ENCODE measurements at places on chromosomes 11 and 22.

DNA sequence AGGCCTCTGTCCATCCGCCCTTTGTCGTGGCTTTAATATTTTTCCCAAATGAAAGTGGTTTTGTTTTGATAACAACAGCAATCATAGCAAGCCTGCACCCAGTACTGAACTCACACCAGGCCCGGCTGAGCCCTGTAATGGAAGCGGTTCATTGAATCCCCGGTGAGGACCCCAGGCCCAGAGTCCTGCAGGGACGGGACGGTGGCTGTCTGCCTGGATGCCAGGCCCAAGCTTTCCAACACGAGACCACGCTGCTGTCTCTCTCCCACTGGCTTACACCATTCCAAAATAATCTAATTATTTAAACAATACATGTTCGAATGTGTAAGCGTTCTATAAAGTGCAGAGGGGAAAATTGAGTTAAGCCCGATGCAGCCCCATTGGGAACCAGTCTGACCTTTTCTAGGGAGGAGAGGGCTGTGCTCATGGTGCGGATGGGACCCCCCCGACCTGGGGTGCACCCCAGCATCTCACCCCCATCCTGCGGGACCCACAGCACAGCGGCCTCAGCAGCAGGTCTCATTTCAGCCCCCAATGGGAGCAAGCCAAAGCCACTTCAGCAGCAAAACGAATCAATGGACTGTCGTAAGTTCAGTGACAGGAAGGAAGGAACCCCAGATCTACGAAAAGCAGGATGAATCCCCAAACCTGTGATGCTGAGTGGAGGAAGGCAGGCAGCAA lies 1046.9 kb downstream of the BRD1 start:
- no peak for DNase-seq

DNA sequence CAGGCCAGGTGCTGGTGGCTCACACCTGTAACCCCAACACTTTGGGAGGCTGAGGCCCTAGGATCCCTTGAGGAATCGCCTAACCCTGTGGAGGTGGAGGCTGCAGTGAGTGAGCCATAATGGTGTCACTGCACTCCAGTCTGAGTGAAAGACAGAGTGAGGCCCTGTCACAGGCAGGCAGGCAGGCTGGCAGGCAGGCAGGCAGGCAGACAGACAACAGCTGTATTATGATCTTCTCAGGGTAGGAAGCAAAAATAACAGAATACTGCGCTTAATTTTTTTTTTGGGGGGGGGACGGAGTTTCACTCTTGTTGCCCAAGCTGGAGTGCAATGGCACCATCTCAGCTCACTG lies 3901.6 kb upstream of the OR11H1 start:
- no peak for DNase-seq

DNA sequence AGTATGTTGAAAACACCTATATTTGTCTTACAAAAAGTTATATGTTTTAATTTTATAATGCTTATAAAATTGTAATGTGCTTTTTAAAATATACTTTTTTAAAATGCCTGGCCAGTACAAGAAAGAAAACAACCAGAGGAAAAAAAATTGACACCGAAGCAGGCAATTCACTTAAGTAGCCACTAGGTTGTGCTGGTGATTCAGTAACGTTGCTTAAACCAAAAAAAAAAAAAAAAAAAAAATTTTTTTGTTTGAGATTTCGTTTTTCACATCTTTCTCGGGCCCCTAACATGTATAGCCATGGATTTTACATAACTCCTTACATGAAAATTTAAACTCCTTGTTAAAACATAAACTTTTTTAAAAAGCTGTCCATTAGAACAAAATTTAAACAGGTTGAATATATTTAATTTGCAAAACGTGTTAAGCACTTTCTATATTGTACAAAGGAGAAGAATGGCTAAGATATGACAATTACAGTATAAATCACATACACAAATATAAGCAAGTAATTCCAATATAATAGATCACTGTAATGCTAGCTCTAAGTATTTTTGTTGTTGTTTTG lies 9.2 kb downstream of the OR8B4 start:
- peak; percentile 2 for DNase-seq

DNA sequence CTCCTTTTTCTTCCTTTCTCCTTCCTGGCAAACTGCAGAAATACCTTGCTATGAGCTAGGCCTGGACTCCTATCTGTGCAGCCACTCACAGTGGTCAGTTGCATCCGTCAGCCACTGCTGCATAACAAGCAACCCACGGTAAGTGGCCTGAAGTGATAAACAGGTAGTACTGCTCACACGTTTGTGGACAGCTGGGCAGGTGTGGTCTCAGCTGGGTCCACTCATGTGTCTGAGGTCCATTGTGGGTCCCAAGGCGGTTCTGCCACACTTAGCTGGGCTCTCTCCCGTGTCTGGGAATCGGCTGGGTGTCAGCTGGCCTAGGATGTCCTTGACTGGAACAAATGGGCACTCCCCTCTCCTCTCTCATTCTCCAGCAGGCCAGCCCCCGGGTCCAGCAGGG lies 109.3 kb downstream of the BRD1 start:
- no peak for DNase-seq

- peak; percentile 80 for DNase-seq
Measured at GRCh38 chr11:120547811-120548681, 36.5 kb downstream of the GRIK4 start.

- DNase-seq = no peak
Measured at GRCh38 chr11:31069447-31070205, 299.9 kb downstream of the DCDC1 start.

- DNase-seq = no peak
Measured at GRCh38 chr11:25901415-25901814, 430.5 kb upstream of the ANO3 start.

DNA sequence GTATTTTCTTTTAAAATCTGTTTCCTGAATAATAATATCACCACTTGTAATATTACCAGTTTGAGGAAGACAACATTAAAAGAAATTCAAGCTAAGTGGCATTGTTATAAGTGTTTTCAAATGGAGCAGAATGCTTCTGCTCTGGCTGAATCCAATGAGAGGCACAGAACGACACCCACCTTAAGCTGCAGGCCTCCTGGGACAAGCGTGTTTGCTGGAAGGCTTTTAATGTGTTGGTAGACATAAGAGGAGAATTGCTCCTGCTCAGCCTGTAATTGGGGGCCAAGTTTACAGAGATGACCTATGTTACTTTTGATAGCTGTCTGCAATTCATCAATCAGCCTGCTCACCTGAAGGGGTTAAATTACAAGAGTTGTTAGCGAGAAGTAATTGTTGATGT lies 242.2 kb downstream of the DCDC1 start:
- no peak for DNase-seq

DNA sequence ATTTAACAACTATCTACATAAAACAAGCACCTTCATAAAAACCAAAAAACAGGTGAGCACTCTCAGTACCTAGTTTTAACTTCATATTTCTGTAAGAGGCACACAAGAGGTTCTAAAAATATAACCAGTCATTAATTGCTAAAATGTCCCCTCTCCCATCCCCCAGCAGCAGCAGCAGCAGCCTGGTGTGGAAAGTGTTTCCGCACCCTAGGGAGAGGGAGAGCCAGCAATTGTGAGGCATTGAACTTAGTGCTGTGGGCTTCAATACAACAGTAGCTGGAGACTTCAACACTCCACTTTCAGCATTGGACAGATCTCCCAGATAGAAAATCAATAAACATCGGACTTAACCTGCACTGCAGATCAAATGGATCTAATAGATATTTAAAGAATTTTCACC lies 1158.5 kb downstream of the JRKL start:
- DNase-seq = no peak

GRCh38 chr11:86578727-86579405 lies 93.5 kb downstream of the ME3 start:
- no peak for DNase-seq

DNA sequence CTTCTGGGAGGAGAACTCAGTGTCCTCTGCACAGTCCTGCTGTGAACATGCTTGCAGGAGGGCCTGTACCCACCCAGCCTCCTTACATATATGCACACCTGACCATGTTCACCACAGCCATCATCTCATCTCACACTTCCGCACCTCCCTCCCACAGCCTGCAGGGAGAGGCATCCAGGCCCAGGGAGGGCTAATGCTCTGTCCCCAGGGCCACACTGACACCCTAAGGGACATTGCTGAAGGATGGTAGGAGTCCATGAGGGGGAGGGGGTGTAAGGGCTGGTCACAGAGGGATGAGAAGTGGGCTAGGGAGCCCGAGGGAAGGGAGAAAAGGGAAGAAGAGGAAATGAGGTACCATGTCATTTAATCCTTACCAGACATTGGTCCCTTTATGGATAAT lies 4.4 kb upstream of the KCNC1 start:
- DNase-seq = no peak

- no peak for DNase-seq
Measured at GRCh38 chr11:59669611-59670009, 773 bp upstream of the PATL1 start.

GRCh38 chr11:108486828-108487227 lies 11.4 kb downstream of the POGLUT3 start:
- DNase-seq = no peak

- DNase-seq = no peak
Measured at GRCh38 chr22:46675938-46676337, 55.8 kb downstream of the GRAMD4 start.

GRCh38 chr11:125292100-125292499 lies 127.5 kb downstream of the PKNOX2 start:
- peak; percentile 39 for DNase-seq

GRCh38 chr11:18299721-18300120 lies 22.2 kb downstream of the HPS5 start:
- no peak for DNase-seq

DNA sequence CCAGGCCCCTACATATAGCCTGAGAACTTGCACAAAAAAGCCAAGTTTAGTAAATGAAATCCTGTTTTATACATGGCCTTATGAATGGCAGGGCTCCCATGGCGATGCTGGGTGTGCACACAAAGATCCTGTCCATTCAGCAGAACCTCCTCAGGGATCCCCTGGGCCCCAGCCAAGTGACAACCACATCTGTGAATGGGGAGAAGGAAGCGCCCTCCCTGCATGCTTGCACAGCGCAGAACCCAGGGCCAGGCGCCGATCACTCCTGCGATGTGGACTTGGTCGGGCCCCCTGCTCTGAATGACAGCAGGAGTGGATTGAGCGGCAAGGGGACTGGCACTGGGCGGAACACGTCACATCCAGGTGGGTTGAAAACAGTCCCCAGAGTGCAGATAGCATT lies 4.5 kb upstream of the CDC42EP2 start:
- no peak for DNase-seq

DNA sequence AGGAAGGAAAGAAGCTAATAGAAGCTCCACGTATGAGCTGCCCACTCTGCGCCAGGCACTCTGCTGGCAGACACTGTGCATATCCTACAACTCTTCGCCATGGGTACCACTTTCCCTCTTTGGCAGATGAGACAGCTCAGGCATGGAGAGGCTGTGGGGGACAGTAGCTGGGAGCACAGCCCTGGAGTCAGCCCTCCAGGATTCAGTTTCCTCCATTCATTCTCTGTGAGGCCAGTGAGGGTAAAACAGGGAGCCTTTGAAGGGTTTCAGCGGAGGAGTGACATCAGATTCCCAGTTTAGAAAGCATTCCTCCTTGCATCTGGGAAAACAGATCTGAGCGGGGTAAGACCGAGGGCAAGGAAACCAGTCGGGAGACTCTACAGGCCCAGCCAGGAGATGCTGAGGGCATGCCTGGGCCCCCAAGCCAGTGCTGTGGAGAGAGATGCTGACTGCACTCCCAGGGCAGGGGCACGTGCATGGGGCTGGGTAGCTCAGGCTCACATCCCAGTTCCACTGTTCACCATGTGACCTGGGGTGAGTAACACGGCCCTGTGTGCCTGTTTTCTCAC lies 58.3 kb upstream of the EMID1 start:
- no peak for DNase-seq

DNA sequence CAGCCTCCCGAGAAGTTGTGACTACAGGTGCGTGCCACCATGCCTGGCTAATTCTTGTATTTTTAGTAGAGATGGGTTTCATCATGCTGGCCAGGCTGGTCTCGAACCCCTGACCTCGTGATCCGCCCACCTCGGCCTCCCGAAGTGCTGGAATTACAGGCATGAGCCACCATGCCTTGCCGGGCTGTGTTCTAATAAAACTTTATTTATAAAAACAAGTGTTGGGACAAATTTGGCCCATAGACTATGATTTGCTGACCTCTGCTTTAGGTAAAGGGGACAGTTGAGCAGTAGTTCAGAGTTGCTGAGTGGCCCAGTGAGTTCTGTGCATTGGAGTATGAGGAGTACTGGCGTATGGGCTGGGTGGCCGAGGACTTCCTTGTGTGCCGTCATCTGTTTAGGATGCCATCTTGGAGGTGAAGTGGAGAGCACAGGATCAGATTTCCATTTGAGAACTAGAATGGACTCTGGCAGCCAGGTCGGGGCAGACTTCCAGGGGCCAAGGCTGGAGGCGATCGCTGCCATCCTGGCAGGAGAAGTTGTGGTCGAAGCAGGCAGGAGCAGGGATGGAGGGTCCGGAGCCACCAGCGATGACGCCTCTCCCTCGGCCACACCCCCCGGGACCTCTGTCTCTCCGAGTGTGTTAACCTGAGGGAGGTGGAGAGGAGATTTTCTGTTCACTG lies 43.8 kb downstream of the FBLN1 start:
- no peak for DNase-seq

GRCh38 chr11:68373815-68374501 lies 61.6 kb downstream of the LRP5 start:
- DNase-seq = no peak

GRCh38 chr11:16987205-16987568 lies 27.0 kb downstream of the PLEKHA7 start:
- no peak for DNase-seq

DNA sequence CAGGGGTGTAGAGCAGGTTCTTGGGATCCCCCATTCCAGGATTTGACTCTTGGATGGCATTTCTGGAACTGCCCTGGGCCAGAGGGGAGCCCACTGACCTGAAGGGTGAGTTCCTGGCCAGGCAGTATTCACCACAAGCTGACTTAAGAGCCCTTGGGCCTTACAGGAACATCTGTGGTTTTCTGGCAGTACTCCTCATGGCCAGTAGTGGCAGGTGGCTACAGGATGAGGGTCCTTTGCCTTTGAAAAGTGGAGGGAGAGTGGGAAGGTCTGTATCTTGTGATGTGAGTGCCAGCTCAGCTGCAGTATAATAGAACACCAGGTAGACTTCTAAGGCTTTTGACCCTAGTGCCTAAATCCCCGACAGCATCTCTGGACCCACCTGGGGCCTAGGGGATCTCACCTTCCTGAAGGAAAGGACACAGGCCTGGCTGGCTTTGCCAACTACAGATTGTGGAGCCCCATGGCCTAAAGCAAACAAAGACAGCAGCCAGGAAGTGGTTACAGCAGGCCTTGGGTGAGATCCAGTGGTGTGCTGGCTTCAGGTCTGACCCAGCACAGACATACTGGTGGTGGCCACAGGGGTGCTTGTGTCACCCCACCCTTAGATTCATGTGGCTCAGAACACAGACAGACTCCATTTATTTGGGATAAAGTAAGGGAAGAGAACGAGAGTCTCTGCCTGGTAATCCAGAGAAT lies 9.0 kb downstream of the OR51S1 start:
- DNase-seq = no peak

- no peak for DNase-seq
Measured at GRCh38 chr11:28296426-28296825, 188.2 kb downstream of the METTL15 start.

GRCh38 chr11:64379817-64380709 lies 21.1 kb downstream of the RPS6KA4 start:
- DNase-seq = no peak

Measured in NCI-H345 (cell line).